Renal cortical epithelial cell (primary cell): ENCODE measurements at places on chromosomes 4 and X.

- DNase-seq: no peak
Measured at GRCh38 chrX:102808336-102808735, 87.8 kb downstream of the GPRASP3 start.

GRCh38 chrX:1661048-1661921, 46.4 kb downstream of the ASMT start:
- DNase-seq: no peak

DNA sequence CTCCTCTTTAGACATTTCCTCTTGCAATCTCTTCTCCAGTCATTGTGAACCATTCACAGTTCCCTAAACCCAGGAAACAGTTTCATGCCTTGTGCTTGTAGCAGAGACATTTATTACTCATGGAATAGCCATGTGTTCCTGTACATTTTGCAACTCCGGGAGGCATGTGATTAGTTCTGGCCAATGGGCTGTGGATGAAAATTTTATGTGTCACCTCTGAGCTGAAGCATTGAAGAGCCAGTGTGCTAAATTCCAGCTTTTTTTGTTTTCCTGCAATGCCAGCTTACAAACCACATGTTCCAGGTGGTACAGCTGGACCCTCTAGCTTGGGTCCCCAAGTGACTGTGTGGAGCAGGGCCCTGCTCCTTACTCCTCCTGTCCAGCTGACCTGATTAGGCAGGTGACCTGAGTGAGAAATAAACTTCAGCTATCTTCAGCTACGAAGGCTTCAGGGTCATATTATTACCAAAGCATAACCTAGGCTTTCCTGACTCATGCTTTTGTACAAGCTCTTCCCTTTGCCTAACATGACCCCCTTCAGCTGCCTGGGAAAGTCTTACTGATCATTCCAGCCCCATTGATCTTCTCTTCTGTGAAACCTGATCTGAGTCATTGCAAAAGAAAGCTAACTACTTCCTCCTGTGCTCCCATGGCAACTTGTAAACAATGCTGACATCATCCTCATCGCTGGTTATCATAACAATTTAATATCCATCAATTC, 200.4 kb downstream of the PTTG2 start:
- peak; percentile 99 for DNase-seq

- peak; percentile 3 for DNase-seq
Measured at GRCh38 chr4:17142232-17142711, 243.8 kb upstream of the LDB2 start.

- DNase-seq: peak; percentile 31
Measured at GRCh38 chrX:134669378-134670098, 11.3 kb upstream of the PLAC1 start.

- DNase-seq: no peak
Measured at GRCh38 chr4:81611221-81611620, 139.5 kb upstream of the RASGEF1B start.

- peak; percentile 10 for DNase-seq
Measured at GRCh38 chr4:172578712-172579111, 589.9 kb upstream of the GALNT7 start.

DNA sequence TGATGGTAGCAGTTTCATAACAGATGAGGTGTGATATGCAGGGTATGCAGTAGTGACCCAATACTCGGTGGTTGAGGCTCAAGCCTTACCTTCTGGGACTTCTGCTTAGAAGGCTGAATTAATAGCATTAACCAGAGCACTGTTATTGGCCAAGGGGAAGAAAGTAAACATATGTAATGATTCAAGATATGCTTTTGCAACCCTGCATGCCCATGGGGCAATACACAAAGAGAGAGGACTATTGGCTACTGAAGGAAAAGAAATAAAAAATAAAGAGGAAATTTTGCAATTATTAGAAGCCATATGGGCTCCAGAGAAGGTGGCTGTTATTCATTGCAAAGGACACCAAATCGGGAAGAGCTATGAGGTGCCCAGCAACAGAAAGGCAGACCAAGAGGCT, 8.7 kb downstream of the GAGE10 start:
- DNase-seq: no peak

- DNase-seq: peak; percentile 39
Measured at GRCh38 chr4:119210775-119211174, 1.7 kb upstream of the USP53 start.

GRCh38 chrX:39972340-39972739, 125.4 kb downstream of the BCOR start:
- DNase-seq: peak; percentile 34

DNA sequence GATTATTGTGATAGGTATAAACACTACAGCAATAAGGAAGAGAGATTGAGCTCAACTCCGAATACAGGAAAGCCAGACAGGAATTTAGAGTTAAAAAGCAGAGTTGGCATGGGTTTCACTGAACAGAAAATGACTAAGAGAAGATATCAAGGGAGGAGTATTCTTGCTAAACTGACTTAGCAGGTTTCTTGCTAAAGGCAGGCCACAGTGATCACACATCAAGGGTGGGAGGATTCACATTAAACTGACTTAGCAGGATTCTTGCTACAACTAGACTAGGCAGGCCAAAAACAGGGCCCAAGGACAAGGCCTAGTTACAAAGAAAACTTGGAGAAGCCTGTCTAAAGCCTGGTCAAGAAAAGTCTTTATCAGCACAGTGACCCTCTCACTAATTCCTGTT, 195.1 kb downstream of the MAGEB5 start:
- DNase-seq: no peak

- DNase-seq: no peak
Measured at GRCh38 chrX:41473936-41474725, 27.0 kb downstream of the NYX start.

- peak; percentile 59 for DNase-seq
Measured at GRCh38 chr4:5050520-5051277, 581 bp upstream of the STK32B start.

DNA sequence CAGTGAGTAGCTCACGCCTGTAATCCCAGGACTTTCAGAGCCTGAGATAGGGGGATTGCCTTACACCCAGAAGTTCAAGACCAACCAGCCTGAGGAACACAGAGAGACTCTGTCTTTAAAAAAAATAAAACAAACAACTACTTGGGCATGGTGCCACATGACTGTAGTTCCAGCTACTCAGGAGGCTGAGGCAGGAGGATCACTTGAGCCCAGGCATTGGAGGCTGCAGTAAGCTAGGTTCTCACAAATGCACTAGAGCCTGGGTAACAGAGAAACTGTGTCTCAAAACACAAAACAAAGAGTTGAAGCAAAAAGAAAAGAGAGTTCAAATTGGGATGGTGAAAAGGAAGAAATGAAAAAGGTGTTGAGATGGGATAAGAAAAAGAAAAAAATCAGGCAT, 10.8 kb downstream of the CAMK2D start:
- no peak for DNase-seq

DNA sequence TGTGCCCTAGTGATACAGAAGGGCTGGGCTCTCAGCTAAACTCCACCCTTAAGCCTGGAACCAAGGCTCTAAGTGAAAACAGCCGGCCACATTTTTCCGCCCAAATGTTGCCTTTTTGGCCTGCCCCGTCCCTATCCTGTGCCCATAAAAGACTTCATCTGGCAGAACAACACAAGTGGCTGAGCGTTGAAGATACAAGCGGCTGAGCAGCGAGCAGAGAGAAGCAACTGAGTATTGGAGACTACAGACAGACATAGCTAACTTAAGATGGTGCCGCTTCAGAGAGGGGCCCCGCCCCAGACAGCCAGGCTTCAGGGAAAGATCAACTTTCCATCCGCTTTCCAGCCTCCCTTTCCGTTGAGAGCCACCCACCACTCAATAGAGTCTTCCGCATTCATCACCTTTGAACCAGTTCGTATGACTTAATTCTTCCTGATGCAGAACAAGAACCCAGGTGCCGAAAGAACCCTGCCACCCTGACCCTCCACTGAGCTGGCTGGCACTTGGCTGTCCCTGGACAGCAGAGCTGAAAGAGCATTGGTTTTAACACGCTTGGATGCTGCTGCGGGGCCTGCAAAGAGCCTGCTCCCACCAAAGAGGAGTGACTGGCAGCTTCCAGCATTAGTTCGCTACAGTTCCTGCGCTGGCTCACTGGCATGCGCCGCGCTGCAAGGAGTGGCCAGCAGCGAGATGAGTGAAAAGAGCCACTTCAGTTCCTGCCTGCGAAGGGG, 853.2 kb upstream of the INTU start:
- DNase-seq: no peak

GRCh38 chrX:98111684-98112083, 1228.0 kb downstream of the RPA4 start:
- DNase-seq: no peak

DNA sequence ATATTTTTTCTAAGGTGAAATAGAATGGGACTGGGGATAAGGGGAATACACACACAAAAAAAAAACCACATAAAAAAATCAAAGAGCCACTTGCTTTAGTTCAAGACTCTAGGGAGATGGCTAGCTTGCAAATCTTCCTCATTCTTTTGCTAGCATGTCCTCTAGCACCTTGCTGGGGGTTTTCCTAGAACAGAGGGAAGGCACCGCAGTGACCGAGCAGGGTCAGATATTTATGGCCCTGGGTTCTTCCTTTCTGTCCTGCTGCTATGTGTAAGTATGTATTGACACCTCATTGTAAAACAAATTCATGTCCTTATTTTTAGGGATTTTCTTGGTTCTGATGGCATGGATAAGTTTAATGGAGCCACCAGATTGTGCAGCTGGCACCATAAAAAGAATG, 81.2 kb downstream of the SHISA3 start:
- DNase-seq: no peak

GRCh38 chr4:59484944-59485343, 1715.2 kb upstream of the ADGRL3 start:
- DNase-seq: no peak

DNA sequence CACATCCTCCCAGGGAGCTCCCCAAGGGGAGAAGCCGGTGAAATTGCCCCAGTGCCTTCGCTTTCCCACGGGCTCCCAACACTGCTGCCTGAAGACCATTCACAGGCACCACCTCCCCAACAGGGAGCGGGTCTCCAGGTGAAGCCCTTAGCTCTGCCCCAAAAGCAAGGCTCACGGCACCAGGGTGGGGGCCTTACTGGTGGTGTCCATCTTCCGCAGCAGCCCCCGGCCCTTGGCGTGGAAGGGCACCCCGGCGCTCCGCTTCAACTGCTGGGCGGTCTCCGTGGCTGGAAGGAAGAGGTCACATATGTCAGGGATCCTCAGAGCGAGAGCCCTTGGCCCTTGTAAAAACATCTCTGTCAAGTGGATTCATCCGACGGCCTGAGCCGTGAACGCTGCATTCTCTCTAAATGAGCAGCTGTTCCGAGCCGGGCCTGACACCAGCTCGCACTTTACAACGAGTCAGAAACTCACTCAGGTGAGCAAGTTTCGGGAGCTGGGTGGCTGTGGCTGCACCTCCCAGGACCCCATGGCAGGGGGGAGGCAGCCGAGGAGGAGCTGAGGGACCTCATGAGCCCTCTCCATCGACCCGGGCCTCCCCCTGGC, 20.9 kb downstream of the NELFA start:
- no peak for DNase-seq

- DNase-seq: no peak
Measured at GRCh38 chr4:151810476-151810875, 49.7 kb upstream of the GATB start.

GRCh38 chrX:30275498-30275897, 28.6 kb downstream of the MAGEB1 start:
- DNase-seq: peak; percentile 23

DNA sequence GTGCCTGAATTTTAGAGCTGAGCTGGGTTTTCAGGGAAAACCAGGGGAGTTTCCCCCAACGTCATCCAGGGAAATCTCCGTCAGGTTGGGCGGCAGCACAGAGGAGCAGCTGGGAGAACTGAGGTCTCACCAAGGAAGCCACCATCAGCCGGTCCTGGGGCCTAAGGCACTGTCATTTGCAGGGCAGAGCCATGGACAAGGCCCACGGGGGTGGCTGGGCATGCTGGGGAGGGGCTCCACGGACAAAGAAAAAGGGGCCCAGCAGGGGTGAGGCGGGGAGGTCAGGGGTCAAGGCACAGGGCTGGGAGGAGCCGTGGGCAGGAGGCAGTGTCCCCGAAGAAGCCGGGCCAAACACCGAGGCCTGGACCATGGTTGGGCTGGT, 109.8 kb downstream of the HMX1 start:
- DNase-seq: no peak

- peak; percentile 63 for DNase-seq
Measured at GRCh38 chrX:120790118-120790517, 85.5 kb downstream of the CT47B1 start.

DNA sequence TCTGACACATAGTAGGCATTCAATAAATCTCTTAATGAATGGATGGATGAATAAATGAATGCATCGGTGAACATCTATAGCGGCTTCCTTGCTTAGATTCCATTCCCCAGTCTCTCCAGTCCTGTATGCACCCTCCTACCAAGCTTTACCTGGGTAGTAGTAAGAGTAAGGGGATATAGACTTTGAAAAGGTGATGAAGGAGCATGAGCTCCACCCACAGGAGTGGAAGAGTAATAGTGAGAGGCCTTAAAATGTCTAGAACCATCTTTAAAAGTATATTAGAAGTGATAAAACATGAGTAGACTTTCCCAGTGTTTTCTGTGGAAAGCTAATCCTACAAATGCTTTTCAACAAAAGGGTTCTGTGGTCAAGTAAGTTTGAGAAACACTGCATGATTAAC, 35.5 kb upstream of the GPC3 start:
- DNase-seq: no peak

GRCh38 chr4:155773196-155773800, 14.5 kb downstream of the GUCY1B1 start:
- DNase-seq: no peak

- DNase-seq: no peak
Measured at GRCh38 chrX:41110801-41111625, 25.8 kb downstream of the USP9X start.

DNA sequence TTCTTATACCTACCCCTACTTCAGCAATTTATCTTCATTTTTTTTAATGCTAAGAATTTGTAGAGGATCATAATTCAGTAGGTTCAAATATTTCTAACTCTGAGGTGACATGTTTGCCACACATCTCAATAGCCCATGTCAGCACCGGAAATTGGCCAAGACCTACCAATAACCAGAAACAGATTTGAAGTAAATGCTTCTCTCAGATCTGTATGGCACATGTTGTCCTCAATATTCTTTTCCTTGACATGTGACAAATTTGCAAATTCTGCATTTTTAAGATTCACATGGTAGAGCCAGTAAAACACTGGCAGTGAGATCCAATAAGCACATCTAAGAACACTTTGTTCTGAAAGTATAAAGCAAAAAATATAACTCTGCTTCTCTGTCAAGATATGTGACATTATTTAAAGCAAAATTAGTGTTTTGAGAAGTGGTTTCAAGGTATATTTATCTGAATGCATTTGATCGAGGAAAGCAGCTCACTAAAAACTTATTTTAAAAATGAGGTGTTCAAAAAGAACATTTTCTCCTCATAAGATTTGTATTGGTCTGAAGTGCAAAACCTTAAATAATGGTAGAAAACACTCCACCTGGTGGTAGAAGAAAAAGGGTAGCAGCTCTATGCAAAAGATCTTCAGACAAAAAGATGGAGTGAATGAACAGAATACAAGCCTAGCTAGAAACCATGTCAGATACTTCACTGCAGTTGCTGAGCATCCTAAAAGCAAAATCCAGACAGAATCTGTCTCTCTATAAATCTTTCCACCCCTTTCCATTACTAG, 513.8 kb upstream of the FAM241A start:
- peak; percentile 30 for DNase-seq

DNA sequence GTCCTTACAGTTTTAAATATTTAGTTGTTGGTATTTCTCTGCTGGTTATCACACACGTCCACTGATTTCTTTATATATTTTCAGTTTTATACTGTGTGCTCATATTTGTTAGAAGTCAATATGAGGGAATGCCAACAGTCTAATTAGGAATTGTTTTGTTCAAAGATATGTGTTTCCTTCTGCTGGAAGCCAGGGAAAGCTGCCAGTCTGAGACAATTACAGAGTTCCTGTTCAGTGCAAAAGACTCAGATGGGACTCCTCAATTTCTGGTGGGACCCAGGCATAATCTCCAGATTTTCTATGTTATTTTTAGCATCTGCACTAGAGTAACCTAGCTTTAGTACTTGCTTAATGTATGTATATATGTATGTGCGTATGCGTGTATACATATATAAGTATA, 486.0 kb downstream of the GRID2 start:
- no peak for DNase-seq
